Activated T-cell treated with anti-CD3 and anti-CD28 coated beads, Interleukin-2, amount 50 U/mL, for 24 hours (primary cell): ENCODE measurements at places on chromosomes 1 and 21.

- H3K27me3 ChIP-seq, result peaks cover 26% of the 10 kb centered on the region
- no peaks in the 10 kb centered on the region for H3K4me1 ChIP-seq
- no peak overlapping the region for H3K27ac ChIP-seq
- H3K36me3 ChIP-seq, result no peaks in the 10 kb centered on the region
- H3K4me3 ChIP-seq, result no peak overlapping the region
Measured at GRCh38 chr1:29767088-29767685, 530.9 kb downstream of the PTPRU start.

DNA sequence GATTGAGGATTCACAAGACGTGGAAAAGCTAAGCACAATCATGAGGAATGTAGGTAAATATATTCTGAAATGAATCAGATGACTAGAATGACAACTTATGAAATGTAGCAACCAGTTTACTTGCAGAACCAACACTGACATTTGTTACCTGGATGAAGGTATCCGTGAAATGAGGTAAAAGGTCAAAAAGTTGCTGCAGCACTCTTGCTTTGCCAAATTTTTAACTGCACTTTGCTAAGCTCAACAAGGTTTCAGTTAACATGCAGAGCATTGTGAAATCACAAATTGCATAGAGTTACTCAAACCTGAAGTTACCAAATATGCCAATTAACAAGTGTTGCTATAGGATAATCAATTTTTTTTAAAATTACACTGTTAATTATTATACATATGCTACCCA lies 1280.1 kb downstream of the KCNT2 start:
- H3K27ac ChIP-seq, result no peak overlapping the region
- no peaks in the 10 kb centered on the region for H3K27me3 ChIP-seq
- H3K4me1 ChIP-seq, result no peaks in the 10 kb centered on the region

DNA sequence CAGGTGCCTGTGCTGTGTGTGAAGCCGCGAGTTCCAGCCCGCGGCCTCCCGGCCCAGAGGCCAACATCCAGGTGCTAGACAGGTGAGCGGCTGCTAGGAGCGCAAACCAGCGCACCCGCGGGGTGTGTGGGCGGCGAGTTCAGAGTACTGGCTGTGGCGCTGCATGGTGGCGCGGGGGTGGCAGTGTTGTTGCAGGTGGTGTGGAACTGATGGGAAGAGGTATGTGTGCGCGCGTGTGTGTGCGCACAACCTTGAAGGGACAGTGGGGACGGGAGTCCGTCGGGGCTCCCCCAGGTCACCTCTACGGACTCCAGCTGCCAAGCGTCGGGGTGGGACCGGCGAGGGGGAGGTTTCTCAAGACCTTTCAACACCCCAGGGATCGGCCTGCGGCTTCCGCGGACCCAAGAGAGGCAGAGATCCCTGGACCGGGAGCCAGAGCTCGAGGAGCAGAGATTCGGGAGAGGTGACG lies 433 bp upstream of the DMBX1 start:
- H3K27me3 ChIP-seq, result peaks cover 96% of the 10 kb centered on the region
- H3K36me3 ChIP-seq, result no peaks in the 10 kb centered on the region
- H3K4me1 ChIP-seq, result peaks cover 31% of the 10 kb centered on the region
- peak overlapping the region; percentile 65 for H3K4me3 ChIP-seq
- peak; percentile 60 for DNase-seq

GRCh38 chr1:22606161-22606560 lies 30.3 kb upstream of the C1QA start:
- H3K27me3 ChIP-seq, result peaks cover 51% of the 10 kb centered on the region
- no peaks in the 10 kb centered on the region for H3K36me3 ChIP-seq
- H3K4me1 ChIP-seq, result no peaks in the 10 kb centered on the region

DNA sequence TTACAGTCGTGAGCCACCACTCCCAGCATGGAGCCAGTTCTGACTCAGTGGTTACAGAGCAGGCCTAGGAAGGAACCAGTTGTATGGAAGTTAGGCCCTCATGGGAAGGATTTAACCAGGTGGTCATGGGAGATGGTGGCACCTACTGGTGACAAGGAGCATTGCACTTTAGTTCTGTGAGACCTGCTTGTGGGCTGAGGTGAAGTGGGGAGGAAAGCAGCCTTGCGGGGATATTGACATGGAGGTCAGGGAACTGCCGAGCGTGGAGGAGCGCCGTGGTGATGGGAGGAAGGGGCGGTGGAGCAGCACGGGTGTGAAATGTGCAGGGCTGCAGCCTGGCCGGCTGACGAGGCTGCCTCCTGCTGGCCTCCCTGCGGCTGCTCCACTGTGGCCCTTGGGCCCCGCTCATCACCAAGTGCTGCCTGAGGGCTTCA lies 100.4 kb downstream of the GALNT2 start:
- H3K27ac ChIP-seq, result peak overlapping the region; percentile 78
- H3K4me3 ChIP-seq, result no peak overlapping the region
- no peaks in the 10 kb centered on the region for H3K27me3 ChIP-seq
- peaks cover 65% of the 10 kb centered on the region for H3K4me1 ChIP-seq
- H3K36me3 ChIP-seq, result peaks cover 22% of the 10 kb centered on the region

GRCh38 chr1:192445241-192445640 lies 128.4 kb downstream of the RGS21 start:
- H3K4me3 ChIP-seq, result no peak overlapping the region
- H3K4me1 ChIP-seq, result no peaks in the 10 kb centered on the region
- H3K36me3 ChIP-seq, result no peaks in the 10 kb centered on the region
- H3K27ac ChIP-seq, result no peak overlapping the region
- H3K27me3 ChIP-seq, result no peaks in the 10 kb centered on the region

GRCh38 chr1:202642619-202643291 lies 67.5 kb downstream of the SYT2 start:
- no peak for DNase-seq
- peak overlapping the region; percentile 54 for H3K4me3 ChIP-seq
- H3K27ac ChIP-seq, result no peak overlapping the region
- H3K4me1 ChIP-seq, result peaks cover 25% of the 10 kb centered on the region

- no peaks in the 10 kb centered on the region for H3K36me3 ChIP-seq
- H3K27ac ChIP-seq, result no peak overlapping the region
- no peak overlapping the region for H3K4me3 ChIP-seq
- peaks cover 33% of the 10 kb centered on the region for H3K4me1 ChIP-seq
Measured at GRCh38 chr1:203268901-203269653, 36.2 kb upstream of the BTG2 start.

GRCh38 chr1:45393718-45394302 lies 53.6 kb upstream of the MUTYH start:
- H3K4me3 ChIP-seq, result peak overlapping the region; percentile 31
- H3K36me3 ChIP-seq, result no peaks in the 10 kb centered on the region
- peak; percentile 41 for DNase-seq
- H3K4me1 ChIP-seq, result peaks cover 24% of the 10 kb centered on the region

DNA sequence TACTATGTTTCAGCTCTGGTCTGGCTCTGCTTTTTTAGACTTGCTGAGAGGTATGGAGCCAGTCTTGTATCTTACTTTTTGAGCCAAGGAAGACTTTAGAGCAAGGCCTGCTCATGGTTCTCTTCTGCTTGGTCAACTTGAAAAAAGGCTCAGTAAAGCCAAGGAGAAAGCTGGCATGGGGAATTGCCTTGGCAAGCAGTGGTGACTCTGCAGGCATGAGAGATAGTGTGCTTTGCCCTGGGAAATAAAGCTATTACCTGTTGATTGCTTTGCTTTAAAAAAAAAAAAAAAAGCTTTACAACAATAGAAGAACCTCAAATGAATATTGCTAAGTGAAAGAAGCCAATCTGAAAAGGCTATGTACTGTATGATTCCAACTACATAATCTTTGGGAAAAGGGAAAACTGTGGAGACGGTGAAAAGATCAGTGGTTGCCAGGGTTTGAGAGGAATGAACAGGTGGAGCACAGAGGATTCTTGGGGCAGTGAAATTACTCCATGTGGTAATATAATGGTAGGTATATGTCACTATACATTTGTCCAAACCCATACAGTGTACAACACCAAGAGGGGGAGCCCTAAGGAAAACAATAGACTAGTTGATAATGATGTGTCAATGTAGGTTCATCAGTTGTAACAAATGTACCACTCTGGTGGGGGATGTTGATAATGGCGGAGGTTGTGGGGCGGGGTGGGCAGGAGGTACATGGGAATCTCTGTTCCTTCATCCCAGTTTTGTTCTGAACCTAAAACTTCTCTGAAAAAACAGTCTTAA lies 87.6 kb downstream of the HMCN1 start:
- no peak overlapping the region for H3K27ac ChIP-seq
- no peak overlapping the region for H3K4me3 ChIP-seq
- H3K27me3 ChIP-seq, result peaks cover 30% of the 10 kb centered on the region
- no peak for DNase-seq

DNA sequence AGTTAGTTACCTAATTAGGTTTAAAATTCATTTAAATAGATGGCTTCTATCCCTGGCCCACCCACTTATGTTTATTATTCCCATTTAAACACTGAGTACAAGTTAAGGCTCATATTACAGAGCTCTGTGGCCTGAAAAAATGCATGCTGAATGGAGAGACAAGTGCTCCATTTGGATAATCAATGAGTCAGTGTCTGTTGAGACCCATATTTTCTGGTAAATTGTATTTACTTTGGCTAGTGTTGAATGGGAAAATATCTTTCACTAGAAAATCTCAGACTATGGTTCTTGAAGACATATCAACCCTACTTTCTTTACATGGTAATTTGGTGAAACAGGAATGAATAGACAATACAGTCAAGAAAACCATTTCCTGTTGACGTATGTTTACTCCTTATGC lies 356.0 kb downstream of the S1PR1 start:
- H3K27ac ChIP-seq, result no peak overlapping the region
- H3K4me1 ChIP-seq, result no peaks in the 10 kb centered on the region
- no peak for DNase-seq
- no peaks in the 10 kb centered on the region for H3K36me3 ChIP-seq
- peaks cover 4% of the 10 kb centered on the region for H3K27me3 ChIP-seq

DNA sequence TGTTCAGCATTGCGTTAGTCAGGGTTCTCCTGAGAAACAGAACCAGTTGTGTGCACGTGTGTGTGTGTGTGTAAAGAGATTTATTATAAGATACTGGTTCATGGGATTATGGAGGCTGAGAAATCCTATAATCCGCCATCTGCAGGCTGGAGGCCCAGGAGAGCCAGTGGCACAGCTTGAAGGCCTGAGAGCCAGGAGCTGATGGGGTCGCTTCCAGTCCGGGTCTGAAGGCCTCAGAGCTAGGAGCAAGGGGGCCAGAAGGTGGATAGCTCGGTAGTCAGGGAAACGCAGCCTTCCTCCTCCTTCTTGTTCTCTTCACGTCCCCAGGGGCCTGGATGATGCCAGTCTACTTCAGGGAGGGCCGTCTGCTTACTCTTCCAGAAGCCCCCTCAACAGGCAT lies 37.7 kb downstream of the FAAP20 start:
- no peak for DNase-seq
- peaks cover 18% of the 10 kb centered on the region for H3K4me1 ChIP-seq
- no peak overlapping the region for H3K27ac ChIP-seq

DNA sequence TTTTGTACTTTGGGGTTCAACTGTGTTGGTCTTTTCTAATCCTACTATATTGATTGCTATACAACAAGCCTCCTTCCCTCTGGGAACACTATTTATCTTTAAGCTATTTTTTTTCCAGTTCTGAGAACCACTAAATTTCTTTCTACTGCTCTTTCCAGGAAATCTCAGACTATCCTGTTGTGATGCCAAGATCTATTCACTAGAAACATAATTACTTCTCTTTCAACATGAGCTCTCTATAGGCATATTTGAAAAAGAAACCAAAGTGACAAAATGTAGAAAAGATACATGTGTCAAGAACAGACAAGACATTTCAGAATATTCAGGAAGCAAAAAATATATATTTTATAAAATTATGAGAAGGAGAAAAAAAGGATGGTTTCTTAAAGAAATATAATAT lies 82.9 kb downstream of the SLC44A5 start:
- no peaks in the 10 kb centered on the region for H3K27me3 ChIP-seq
- no peak overlapping the region for H3K27ac ChIP-seq
- no peak for DNase-seq
- no peaks in the 10 kb centered on the region for H3K36me3 ChIP-seq
- no peaks in the 10 kb centered on the region for H3K4me1 ChIP-seq

DNA sequence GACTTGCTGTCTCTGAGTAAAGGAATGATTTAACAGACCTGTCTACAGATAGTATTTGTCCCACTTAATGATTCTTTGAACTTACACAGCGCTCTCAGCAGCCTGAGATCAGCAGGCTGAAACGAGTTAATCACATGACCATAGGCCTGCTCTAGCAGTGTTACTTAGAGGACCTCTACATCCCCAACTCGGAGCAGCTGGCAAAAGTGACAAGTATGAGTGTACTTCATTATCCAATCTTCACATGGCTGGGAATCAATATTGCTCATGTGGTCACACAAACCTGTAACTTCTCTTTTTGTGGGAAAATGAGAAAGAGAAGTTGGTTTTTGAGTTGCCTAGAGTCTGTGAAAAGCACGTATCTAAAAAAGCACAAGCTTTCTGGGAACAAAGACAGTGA lies 11.4 kb upstream of the ATP13A2 start:
- H3K27me3 ChIP-seq, result no peaks in the 10 kb centered on the region

GRCh38 chr21:45379901-45380330 lies 25.0 kb upstream of the COL18A1 start:
- DNase-seq, result no peak
- no peak overlapping the region for H3K27ac ChIP-seq

GRCh38 chr21:25314247-25314646 lies 293.0 kb downstream of the MRPL39 start:
- H3K4me3 ChIP-seq, result no peak overlapping the region
- no peaks in the 10 kb centered on the region for H3K36me3 ChIP-seq
- DNase-seq, result no peak

DNA sequence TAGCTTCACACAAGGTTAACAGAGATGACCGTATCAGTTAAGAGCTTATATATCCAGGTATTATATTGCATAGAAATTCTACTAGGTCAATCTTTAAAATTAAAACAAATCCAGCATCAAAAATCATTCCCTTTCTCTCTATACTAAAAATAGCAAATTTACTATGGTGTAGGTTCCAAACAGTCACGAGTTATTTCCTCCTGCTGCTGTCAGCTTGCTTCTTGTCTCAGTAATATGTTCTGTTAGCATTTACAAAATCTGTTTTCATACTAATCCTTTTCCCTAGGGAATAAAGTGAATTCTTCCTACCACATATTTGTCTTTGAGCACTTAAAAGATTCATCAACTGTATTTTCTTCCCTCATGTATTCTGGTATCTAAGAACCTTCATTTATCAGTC lies 2.5 kb downstream of the WDR26 start:
- H3K36me3 ChIP-seq, result peaks cover 64% of the 10 kb centered on the region
- H3K27me3 ChIP-seq, result no peaks in the 10 kb centered on the region
- peak overlapping the region; percentile 92 for H3K4me3 ChIP-seq
- DNase-seq, result no peak
- peaks cover 73% of the 10 kb centered on the region for H3K4me1 ChIP-seq

DNA sequence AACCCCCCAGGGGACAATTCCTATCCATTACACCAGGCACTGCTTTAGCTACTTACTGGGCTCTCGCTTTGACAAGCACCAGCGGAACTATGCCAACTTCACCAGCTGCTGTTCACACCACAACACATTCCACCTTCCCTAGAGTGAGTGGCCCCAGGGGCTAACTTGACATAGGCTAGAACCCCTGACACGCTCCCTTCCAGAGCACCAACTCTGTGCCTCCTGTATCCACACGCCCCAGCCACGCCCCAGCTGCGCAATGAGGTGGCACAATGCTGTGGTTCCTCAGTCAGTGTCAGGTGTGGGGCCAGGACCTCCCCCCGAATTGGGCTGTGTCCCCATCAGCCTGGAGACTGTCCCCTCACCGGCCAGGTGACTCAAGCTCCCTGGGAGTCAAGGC lies 11.7 kb upstream of the FGR start:
- no peaks in the 10 kb centered on the region for H3K27me3 ChIP-seq
- H3K4me1 ChIP-seq, result peaks cover 30% of the 10 kb centered on the region
- no peak for DNase-seq
- H3K36me3 ChIP-seq, result no peaks in the 10 kb centered on the region
- H3K4me3 ChIP-seq, result no peak overlapping the region
